ENCODE measurements at places on chromosomes 7 and 10.

DNA sequence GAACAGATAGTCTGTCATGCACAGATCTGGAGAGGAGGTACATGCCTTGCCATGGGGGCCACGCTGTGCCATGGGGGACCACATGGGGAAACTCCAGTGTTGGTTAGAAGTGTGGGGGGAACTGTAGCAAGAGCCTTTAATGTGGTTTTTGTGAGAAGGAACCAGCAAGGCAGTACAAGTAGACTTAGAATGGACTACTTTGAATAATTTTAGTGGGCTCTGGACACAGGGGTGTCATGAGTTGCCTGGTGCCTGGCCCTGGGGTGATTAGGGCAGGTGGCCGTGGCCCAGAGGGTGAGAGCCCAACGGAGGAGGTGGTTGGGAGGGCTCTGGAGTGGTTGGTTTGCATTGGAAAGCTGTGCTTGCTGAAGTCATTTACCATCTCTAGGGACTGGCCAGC is 77.2 kb downstream of the CXCL12 start:
- DNase-seq = no peak

- DNase-seq = no peak
Measured at GRCh38 chr10:80187465-80188409, 17.6 kb downstream of the ANXA11 start.

GRCh38 chr10:61024151-61024855 is 80.3 kb upstream of the RHOBTB1 start:
- DNase-seq = no peak

DNA sequence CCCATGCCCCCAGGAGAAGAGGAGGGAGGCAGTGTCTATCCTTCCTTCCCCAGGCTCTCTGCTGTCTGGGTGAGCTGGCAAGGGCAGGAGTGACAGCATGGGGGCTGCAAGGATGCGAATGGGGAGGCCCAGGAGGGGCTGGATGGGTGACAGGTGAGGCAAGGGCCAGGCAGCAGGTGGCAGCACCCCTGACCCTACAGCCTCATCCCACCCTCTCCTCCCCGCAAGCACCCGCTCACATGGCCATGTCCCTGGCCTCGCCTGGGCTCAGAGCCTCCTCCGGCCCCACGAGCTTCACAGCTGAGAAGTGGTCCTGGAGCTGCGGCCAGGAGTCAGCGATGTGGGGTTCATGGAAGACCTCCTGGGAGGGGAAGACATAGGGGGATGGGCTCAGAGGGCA is 5.4 kb downstream of the PLOD3 start:
- no peak for DNase-seq

DNA sequence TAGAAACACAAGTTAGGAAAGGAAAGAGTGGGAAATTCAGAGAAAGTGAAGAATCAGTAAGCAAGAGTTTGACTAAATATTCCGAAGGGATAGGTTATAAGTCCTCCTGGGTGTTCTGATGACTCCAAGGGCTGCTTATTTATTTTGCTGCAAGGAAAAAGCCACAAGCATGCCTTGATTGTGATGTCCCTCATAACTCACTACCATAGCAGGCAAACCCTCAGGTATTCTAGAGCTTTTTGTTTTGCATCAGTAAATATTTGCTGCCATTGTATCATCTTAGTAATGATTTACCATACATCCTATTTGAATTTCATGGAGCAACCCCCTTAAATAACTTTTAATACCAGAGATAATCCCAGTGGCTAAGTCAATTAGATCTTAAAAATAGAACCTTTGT is 688.1 kb downstream of the SUGCT start:
- DNase-seq = peak; percentile 42

DNA sequence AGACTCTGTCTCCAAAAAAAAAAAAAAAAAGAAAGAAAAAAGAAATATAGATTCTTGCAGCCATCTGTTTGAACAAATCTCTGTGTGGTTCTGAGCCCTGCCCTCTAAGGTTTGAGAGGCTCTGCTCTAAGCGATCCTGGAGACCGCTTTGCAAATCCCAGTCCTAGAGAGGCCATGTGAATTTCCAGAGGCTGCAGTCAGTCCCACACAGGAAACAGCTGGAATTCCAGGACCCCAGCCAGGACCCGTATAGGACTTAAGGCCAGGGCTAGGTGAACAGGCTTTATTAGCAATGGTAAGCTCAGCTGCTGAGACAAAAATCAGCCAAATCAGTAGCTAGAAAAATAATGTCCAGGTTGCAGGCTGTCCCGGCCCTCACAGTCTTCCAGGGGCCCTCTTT is 154.8 kb downstream of the RPS24 start:
- no peak for DNase-seq

- no peak for DNase-seq
Measured at GRCh38 chr10:4687397-4687796, 138.6 kb upstream of the AKR1E2 start.

DNA sequence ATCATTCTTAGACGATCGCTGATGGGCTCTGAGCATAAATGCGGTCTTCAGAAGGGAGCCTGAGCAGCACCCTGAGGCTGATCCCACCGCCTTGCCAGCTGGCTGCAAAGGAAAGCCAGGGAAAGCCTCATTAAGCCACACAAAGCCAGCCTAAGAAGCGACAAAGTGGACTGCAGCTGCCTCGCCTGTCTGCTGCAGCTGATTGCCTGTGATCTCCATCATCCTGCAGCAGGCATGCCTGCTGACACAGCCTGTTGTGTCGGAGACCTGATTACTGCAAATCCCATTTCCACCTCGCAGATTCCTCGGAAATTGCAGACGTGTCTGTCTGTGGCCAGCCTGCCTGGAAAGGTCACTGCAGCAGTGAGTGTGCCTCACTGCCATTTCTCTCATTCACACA is 1087.0 kb upstream of the AUTS2 start:
- no peak for DNase-seq

GRCh38 chr10:29688230-29688661 is 53.5 kb upstream of the SVIL start:
- no peak for DNase-seq

- DNase-seq = no peak
Measured at GRCh38 chr10:124510759-124511158, 49.1 kb downstream of the LHPP start.

DNA sequence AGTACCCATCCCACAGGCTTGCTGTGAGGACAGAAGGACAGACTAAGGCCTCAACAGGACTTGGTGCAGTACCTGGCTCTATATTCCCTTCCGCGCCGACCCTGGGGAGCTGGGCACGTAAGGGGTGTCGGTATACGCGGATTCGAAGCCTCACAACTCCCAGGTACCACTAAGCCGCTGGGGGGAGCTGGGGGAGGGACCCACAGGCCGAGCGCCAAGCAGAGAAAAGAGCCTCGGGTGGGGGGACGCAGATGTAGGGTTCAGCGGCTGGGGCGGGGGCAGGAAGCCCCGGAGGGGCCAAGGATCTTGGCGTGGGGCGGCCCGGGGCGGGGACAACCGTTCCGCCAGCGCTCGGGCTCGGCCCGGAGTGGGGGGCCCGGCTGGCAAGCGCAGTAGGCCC is 126.4 kb upstream of the ZNF746 start:
- DNase-seq = peak; percentile 11

- no peak for DNase-seq
Measured at GRCh38 chr7:155336812-155337602, 39.3 kb downstream of the INSIG1 start.

DNA sequence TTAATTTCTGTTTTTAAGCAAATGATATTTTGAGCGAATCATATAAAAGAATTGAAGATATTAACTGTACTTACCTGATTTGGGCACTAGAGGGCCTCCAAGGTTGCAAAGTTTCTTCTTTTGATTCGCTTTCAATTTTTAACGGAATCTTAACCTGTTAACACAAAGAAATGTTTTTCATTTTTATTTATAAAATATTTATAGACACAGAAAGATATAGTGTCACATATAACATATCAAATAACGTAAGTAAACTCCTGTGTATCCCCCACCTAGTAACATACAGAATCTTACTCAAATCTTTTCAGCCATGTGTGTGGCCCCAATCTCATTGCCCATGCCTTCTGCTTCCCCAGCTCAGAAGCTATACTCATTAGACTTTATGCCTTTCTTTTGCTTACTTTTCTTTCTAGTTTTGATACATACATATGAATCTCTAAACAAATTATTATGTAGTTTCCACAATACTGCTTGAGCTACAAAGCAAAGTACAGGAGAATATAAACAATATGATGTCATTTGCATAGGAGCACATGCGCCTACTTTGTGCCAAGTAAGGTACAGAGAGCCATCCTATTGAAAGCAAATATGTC is 49.5 kb upstream of the ZPBP start:
- peak; percentile 21 for DNase-seq

GRCh38 chr10:99207340-99207739 is 28.3 kb downstream of the HPSE2 start:
- no peak for DNase-seq

- no peak for DNase-seq
Measured at GRCh38 chr7:132438926-132439325, 137.3 kb downstream of the PLXNA4 start.

GRCh38 chr7:42720991-42721796 is 190.7 kb downstream of the C7orf25 start:
- no peak for DNase-seq

GRCh38 chr7:22730066-22730710 is 3.2 kb downstream of the IL6 start:
- DNase-seq = peak; percentile 4

- peak; percentile 89 for DNase-seq
Measured at GRCh38 chr10:72215611-72216549, at the start of the genes ANAPC16 and ASCC1. Gene ANAPC16, plus strand, starts transcription at chr10:72216012. Its CDS starts 7,903 bp downstream, at chr10:72223915. Gene ASCC1, minus strand, starts transcription at chr10:72216276. Its CDS starts 2,978 bp downstream, at chr10:72213298.

DNA sequence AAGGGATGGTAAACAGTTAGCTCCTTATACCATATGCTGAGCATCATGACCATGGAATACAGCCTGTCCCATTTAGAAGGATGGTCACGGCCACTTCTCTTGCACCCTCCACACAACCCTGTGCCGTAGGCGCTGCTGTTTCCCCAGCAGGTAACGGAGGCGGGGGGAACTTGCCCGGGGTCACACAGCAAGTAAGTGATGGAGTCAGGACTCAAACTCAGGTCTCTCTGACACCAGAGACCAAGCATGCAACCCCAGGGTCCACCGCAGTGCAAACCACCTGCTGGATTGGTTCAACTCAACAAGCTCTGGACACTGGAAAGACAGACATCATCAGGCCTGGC is 71.6 kb downstream of the ZRANB1 start:
- no peak for DNase-seq

DNA sequence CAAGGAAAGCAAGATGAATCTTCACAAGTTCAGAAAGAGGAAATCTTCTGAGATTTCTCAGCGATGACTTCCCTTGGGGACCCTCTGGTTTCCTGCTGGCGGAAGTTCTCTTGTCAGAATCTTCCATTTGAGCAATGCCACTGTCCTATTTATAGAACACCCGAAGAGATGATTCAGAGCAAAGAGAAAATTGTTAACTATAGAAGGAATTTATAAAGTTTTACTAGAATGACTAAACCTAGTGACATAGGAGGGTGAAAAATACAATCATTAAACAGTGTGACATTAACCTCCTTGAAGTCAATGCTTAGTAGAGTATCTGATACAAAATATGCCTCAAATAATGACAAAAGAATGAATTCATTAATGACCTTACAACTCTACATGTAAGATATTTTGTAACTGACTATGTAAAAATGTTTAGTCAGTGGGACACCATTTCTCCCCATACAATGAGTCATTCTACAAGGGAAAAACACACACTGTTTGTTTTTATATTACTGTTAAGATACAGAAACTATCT is 206.5 kb upstream of the CNTNAP2 start:
- DNase-seq = peak; percentile 0

- peak; percentile 76 for DNase-seq
Measured at GRCh38 chr10:60123172-60123571, 216.8 kb upstream of the CCDC6 start.

- no peak for DNase-seq
Measured at GRCh38 chr10:97788552-97789442, 17.0 kb upstream of the SFRP5 start.

- DNase-seq = no peak
Measured at GRCh38 chr10:5043716-5044115, 40.1 kb upstream of the AKR1C2 start.

DNA sequence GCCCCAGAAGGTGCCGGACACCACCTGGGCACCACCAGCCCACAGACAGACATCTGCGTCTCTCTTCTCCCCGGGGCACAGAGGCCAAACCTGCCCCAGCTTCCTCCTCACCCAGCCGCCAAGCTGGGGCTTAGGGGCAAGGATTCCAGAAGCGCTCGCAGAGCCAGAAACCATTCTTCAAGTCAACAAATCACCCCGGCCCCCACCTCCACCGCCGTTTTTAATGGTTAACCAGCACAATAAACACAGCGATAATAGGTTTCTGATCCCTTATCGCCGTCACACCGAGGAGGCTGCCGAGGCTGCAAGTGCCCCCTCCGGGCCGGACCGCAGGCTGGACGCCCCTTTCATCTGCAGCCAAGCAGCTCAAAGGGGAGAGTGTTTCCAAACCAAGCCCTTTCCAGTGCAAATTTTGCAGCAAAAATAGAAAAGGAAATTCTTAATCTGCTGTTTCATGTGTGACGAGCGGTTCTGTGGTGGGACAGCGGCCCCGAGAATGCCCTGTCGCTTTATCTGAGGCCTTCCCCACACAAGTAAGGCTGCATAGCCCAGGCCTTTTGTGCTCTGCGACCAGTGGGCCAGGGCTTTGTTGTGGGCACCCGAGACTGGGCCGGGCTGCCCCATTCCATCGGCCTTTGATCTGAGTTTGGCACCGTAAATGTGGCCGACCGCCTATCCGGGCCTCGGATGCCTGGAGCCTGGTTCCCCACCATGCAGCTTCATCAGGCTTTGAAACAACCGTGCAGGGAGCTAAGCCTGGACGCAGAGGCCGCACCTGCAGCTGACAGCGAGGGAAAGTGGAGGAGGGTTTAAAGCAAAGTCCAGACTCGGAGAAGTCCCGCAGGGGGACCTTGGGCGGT is 83.2 kb downstream of the FOXL3 start:
- DNase-seq = no peak

DNA sequence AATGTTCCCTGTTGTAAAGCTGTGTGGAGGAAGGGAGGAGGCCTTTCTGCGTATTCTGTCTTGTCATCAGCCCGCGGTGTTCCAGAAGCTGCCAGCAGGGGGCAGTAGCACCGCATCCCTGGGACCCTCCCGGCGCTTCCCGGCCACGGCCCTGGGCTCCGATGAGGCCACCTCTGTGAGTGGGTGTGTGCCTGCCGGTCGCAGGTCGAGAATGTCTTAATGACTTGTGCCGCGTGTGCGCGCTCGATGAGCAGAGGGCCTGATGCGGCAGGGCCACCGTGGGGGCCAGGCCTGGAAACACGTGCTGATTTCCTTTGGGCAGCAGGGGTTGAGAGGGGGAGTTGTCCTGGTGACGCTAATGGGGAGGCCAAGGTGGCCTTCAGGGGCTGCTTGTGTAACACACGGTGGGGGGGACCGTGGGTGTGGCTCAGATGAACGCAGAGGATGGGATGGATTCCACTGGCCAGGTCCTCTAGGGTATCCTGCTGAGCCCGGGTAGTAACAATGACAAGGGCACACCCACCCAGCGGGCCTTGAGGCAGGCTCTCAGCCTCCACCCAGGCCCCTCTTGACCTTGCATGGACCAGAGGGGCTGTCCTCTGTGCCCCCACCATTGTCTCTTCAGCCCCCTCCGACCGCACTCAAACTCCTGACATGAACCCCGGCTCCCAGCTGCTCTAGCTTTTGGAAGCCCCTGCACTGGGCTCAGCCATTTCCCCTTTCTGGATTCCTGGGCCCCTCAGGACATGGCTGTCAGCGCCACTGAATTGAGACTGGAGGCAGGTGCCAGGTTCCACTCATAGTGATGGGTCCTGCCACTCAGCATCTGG is 135.9 kb upstream of the PODXL start:
- peak; percentile 7 for DNase-seq

Data from IMR-90 (cell line).